ENCODE measurements at places on chromosomes 7 and 10. TPM values are rescaled to one million over a fixed set of nuclear protein-coding genes. Genes with fewer than 3 reads are reported as not detected.
A peak's percentile ranks its signal among the peaks of the same experiment; 100 is the strongest.

DNA sequence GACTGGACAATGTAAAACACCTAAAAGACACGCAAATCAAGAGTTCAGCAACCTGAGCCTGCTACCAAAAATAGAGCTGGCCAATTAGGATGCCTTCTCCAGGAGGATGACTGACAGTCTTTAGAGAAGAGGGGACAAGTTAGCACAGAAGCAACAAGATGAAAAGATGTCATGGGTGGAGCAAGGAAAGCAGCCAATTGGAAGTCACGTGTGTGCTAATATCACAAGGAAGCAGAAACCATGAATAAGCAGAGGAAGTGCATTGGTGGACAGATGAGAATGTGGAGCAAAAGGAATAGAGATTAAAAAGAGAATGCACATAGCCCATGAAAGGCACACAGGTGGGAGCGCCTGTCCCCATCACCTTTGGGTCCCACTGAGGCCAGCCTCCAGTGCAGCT is 148.1 kb downstream of the SLC25A13 start:
- DNase-seq, result no peak

DNA sequence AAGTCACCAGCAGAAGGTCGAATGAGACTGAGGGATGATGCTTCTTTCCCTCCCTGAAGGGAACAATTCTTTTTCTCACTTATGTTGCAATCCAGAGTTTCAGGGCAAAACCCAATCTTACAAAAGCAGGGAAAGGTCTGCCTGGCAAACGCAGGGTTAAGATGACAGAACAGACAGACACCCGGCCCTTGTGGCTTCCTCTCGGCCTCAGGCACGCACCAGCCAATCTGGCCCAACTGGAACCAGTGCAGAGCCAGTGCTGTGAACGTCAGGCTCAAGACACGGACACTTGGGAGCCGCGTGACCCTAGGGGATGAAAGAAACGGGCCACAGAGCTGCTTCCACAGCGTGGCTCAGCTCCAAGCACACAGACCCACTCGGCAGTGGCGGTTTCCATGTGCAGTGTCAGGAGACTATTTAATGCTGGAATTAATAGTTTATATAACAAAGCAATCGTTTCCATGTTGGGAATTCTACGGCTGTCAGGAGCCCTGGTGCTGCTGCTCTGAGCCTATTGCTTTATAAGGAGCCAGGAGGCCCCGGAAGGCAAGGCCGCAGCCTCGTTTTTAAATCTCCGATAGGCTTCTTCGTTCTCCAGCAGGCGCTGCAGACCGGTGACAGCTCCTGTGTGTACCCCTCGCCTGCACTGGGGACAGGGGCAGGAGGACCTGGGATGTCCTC is 198.4 kb downstream of the DIP2C start:
- DNase-seq, result peak; percentile 76

DNA sequence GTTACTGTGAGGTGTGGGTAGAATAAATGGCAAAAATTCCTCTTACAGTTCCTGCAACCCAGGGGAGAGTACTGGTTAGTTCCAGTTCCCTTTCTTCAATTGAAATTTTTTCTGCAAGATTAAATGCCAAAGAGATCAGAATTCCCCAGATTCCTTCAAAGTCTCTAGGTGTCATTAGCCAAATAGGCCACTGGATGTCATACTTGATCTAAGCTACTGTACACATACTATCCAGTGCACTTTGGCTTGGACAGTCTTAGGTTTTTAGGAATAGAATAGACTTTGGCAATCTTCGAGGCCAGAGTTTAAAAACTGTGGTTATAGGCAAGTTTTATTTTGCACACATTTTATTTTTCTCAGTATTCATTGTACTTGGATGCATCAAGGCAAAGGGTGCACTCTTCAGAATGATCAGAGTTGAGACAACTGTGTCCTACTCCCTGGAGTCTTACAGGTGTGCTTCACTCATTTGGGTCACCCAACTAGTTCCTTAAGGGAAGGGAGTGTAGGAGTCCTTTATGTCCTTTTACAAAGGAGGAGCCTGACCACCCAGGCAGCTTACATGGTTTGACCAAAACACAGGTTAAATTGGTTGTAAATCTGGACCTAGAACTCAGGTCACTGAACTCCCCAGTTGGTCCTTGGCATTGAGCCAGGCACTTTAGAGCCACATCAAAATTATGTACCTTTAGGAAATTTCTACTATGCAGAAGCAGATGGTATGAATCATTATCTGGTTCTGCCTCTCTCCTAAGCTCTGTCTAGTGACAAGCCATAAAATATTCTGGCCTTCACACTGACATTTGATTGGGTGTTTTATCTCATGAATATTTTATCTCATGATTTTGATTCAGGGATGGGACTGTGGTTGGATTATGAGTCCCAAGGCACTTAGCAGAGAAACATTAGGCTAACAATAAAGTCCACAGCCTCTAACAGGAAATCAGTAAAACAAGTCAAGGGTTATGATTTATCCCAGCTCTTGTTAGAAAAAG is 49.5 kb downstream of the ASAH2B start:
- DNase-seq, result no peak

GRCh38 chr7:2472739-2473138 is 3.5 kb downstream of the GRIFIN start:
- no peak for DNase-seq

DNA sequence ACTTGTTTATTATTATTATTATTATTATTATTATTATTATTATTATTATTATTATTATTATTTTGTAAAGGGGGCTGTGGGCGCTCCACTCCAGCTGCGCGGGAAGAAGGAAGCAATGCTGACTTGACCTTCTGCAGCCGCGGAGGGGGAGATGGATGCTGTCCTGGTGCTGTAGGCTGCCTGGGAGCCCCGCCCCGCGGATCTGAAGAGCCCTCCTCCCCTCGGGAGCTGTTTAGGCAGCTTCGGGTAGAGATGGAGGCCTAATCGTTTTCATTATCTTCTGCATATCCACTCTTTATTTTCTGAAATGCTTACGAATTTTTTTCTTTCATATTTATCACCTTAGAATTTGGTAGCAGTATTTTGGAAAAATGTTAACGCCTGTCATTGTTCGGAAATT is 101.2 kb upstream of the KLF6 start:
- no peak for DNase-seq

The VSTM4 gene
- total RNA-seq, result 22.7 TPM

The MBL2 gene
- total RNA-seq, result not detected

DNA sequence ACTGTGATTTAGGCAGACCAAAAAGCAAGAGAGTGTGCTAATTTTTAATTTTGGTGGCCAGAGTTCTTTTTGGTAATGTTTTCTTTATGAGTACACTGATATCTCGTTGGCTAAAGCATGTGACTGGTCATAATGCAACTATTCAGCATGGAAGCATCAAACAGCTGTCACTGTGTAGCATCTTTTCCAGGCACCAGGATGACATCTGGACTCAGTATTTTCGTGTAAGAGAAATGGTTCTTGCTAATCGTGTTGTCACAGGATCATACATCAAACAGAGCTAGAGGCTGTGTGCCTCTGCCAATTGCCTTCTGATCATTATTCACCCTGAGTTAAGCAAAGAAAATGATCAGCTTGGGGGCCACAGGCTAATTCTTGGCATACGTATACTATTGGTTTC is 118.9 kb downstream of the SND1 start:
- DNase-seq, result no peak

The LRIT1 gene
- not detected for total RNA-seq

The ANKRD2 gene
- total RNA-seq, result 204 TPM

DNA sequence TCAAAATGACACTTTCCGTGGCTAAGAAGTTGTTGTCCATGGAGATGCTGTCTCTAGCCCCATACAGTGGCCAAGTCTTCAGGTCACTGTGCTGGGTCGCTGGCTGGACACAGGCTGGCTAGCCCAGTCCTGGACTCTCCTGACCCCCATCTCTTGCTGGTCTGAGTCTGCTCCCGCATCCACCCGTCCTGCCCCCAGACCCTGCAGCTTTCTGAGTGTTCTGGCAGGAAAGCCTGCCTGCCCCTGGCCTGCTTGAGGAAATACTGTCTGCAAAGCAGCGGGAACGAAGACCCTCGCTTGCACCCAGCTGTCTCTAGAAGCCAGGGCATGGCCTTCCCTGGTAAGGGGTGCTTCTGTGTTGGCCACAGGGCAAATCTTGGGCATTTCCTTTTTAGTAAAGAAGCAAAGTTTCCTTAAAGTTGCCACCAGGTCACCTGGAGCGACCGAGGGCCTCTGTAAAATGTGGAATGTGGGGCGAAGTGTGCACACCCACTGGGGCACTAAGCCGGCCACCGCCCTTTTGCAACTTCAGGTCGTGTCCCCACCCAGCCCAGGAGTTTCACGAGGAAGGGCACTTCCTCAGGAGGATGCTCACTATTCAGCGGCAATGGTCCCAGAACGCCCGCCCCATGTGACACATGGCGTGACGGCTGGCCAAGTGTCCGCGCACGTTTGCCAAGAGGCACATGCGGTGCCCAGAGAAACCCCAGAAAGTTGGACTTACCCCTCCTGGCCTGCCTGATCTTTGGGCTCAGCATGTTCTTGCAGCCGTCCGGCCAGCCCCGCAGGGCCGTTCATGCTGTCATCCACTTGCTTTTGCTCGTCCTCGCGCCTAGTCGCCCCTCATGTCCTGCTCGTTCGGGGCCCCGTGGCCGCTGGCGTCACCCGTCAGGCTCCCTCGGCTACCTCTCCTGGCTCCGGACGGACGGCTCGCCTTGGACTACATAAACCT is 558 bp downstream of the ARHGAP22 start:
- DNase-seq, result peak; percentile 76

The GBX1 gene
- not detected for total RNA-seq

DNA sequence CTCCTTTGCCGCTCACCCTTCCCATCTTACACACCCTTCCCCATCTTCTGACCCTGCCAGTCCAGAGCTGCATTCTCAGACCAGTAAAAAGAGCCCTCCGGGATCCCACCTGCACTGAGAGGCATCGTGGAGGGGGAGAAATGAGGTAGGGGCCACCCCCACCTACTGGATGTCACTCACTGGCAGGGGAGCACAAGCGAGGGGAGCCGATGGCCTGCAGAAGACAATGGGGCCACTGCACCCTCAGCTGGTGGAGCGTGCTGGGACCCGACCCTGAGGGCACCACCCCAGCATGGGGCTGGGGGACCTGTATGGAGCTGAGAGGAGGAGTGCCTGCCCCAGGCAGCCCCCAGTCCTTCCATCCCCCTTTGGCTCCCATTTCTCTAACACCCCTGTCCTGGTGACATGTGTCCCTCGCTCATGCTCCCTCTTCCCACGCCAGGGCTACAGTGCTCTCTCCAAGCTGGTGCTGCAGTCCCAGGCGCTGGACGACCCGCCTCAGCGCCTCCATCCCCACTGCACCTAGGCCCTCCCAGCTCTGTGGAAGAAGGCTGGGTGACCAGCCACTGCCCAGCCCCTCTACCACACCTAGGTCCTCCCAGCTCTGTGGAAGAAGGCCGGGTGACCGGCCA is 49.8 kb downstream of the RASGEF1A start:
- DNase-seq, result no peak

DNA sequence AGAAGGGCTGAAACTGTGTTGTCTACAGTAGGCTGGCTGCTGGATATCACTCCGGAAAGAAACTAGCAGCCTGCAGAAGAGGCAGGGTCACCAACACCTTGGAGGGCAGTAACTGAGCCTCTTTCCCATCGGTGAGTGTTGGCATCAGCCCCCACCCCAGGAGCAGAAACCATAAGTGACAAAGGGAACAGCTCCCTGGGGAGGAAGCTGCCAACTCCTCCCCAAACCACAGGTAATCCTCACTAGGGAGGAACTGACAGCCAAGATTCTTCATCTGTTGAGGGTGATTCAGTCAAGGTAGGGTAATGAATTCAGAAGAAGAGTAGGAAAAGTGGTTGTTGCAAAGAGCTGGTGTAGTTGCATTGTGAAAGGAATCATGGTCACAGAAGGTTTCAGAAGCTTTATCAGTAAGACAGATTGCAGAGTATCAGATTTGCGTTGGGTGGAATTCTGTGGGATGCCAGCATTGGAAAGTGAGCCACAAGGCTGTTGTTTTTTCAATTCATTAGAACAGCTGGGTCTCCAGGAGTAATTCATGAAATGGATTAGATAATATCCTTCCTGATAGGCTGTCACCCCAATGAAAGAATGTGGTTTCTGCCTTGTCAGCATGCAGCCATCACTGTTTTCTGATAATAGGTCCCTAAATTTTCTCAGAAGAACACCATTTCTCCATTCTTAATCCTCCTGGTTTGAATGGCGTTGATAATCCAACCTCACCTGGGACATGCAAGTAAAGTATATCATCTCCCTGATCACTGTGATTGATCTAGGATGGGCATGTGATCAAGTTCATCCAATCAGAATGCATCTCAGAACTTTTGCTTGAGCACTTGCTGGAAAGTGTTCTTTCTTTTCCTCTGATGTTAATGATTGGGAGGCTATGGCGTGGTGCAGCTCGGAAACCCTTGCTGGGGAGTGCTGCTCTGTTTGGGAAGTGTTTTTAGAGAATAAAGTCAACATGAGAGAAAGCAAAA is 75.0 kb upstream of the CTBP2 start:
- DNase-seq, result no peak

- DNase-seq, result no peak
Measured at GRCh38 chr7:55206235-55207029, 158.7 kb upstream of the LANCL2 start.

GRCh38 chr10:124740369-124741280 is 3.6 kb downstream of the FAM53B start:
- DNase-seq, result peak; percentile 80

GRCh38 chr7:127682140-127682539 is 30.1 kb downstream of the SND1 start:
- DNase-seq, result no peak

- no peak for DNase-seq
Measured at GRCh38 chr10:110286841-110287240, 17.9 kb downstream of the SMNDC1 start.

The C10orf53 gene
- total RNA-seq, result not detected

The DAGLB gene
- 9.4 TPM for total RNA-seq

- DNase-seq, result no peak
Measured at GRCh38 chr10:58638388-58638787, 125.7 kb downstream of the BICC1 start.

GRCh38 chr7:142478479-142479220 is 220.8 kb upstream of the PRSS58 start:
- no peak for DNase-seq

The AOC1 gene
- total RNA-seq, result not detected
